ENCODE measurements at places on chromosomes 13 and 19.

DNA sequence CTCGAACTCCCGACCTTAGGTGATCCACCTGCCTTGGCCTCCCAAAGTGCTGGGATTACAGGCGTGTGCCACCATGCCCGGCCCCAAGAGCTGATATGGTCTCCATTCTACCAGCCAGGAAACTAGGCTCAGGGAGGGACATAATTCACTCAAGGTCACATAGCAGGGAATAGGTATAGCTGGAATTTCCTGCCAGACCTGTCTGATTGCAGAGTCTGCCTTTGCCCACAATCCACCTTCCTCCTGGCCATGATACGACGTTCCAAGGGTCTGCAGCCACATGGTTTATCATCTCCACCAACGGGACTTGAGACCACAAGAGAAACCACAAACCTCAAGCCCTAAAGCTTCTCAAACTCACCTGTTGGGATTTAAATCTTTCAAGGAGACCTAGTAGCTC, 32.0 kb downstream of the ZNRF4 start:
- no peak for ATAC-seq

- ATAC-seq: no peak
Measured at GRCh38 chr19:39408392-39409207, 2.0 kb downstream of the ZFP36 start.

DNA sequence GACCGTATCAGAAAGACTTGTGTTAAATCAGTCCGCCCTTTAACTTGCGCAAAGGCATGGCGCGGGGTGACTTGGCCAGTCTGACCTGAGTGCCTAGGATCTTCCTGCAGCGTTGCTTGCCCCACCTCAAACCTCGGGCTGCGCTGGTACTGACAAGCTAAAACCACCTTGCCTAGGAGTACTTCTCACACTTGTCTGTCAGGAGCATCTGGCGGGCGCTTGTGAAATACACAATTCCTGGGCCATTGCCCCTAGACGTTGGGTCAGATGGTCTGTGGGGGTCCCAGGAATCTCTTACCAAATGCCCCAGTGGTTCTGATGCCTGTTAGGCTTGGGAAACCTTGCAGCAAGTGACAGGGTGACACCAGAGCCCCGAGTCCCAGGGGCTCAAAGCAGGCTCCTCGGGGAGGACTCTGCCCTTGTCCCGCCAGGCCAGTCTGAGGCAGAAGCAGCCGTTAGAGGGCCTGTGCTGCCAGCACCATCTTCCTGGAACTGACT, 12.9 kb downstream of the CEBPG start:
- ATAC-seq: no peak

- ATAC-seq: no peak
Measured at GRCh38 chr13:91574766-91575165, 176.3 kb downstream of the GPC5 start.

DNA sequence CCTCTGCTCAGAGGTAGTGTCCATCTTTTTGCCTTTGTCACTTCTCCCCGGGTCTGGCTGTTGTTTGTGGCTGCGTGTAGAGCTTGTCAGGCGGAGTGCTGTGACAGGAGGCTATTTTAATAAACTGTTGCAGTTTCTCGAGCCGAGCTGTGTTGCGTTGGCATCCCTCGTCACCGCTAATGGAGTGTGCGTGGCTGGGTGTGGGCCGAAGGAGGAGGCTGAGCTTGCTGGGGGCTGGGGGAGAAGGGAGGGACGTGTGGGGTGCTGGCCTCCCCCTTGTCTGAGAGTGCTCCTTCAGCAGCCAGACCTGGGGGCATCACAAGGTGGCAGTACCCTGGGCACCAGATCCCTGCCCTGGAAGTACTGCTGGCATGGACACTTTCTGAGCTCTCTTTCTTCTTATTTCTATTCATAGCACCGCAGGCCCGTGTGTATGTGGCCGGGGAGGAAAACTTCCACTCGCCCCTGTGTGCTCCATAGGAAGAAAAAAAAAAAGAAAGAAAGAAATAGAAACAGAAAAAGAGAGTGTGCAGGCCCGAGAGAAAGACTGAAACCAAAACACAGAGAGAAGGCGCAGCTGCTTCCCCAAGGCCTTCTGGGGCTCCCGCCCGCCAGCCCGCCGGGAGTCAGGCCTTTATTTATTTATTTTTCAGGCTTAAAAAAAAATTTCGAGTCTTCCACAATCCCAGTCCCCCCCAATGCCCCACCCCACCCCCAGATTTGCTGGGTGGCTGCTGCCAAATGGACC, 27.0 kb downstream of the NFIX start:
- ATAC-seq: no peak

GRCh38 chr19:4692251-4693077, 22.3 kb upstream of the MYDGF start:
- peak; percentile 3 for ATAC-seq

DNA sequence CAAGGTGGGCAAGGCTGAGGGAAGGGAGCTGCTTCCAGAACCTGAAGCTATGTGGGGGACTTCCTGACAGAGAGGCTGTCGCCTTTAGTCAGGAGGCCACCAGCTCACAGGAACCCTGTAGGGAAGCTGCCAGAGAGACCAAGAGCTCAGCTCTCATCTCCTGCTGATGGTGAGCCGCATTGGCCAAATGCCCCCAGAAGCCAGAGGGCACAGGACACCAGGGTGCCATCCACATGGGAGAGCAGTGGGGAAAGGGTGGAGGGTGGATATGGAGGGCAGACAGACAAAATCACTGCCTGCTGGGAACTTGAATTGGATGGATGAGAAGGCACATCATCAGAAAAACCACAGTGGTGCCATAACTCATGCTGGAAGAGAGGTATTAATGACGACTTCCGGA, 36.0 kb downstream of the SERP2 start:
- no peak for ATAC-seq

GRCh38 chr13:100394005-100394695, 194.4 kb downstream of the GGACT start:
- peak; percentile 36 for ATAC-seq

Data from motor neuron (in vitro differentiated cells).